ENCODE measurements at places on chromosomes 2 and 18. TPM values are rescaled to one million over a fixed set of nuclear protein-coding genes. Genes with fewer than 3 reads are reported as not detected.

DNA sequence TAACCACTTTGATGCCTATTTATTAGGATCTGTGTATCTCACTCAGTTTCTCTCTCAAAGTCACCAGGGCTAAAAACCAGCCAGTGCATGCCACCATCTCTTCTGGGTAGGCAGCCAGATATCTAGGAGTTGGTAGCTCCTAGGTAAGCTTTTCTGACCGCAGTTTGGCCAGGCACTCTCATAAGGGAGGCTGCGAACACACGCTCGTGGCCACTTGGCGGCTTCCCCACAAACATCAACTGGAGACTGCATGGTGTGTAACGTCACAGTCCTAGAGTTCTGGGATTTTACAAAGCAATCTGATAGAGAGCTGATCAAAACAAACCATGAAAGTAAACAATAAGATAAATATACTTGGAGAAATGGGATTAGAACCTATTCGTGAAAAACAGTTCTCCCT lies 424.3 kb upstream of the ACVR2A start:
- DNase-seq = no peak

GRCh38 chr2:18518116-18519111 lies 42.0 kb downstream of the RDH14 start:
- DNase-seq = no peak

DNA sequence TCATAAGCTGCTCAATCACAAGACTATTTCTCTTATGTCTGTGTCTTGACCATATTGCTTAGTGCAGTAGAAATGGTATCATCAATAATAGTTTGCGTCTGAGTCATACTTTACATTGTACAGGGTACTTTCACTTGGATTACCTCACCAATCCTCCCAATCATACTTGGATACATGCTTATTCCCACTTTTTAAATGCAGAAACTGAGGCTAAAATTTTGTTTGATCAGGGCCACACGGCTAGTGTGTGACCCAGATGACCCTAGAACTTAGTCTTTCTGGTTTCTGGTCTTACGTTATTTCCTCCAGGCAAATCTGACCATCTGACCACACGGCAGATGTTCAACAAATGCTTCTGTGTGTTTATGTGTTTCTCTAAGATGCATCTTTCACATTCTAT lies 23.8 kb upstream of the CCL20 start:
- no peak for DNase-seq

DNA sequence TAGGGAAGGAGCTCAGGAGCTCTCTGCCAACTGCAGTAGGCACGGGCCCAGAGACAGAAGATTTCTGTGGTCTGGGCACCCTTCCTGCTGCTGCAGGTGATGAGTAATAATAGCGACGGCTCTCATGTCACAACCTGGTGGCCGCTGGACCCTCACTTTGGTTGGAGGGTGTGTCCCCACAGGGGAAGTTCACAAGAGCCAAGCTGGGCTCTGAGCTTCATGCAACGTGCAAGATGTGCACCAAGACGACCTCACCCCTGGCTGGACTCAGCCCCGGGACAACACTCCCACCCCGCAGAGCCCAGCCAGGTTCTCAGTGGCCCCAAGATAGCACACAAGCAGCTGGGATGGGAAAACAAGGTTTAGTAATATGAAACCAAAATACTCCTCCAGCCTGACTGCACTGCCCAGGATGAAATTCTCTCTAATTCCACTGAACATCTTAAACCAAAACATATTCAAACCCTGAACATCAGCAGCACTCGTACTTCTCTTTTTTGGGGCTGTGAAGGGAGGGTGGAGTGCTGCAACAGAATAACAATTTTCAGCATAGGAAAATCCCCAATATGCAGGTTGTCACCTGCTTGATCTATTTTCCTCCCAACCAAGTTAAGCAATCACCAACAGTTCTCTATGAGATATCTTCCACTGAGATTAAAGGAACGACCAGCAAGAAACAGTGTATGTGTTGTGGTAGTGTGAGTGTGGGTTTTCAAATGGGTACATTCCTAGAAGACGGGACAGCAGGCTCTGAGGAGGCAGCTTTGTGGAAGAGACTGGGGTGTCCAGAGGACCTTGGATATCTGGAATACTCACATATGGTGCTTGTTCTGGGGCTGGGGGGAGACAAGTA lies 26.5 kb downstream of the BCL2 start:
- DNase-seq = no peak

- no peak for DNase-seq
Observed at GRCh38 chr18:56511996-56512395, 126.4 kb downstream of the TXNL1 start.

The GCG gene
- polyA plus RNA-seq = not detected

The POLE4 gene
- polyA plus RNA-seq = 104 TPM

The TNS1 gene
- not detected for polyA plus RNA-seq

The B3GNT7 gene
- polyA plus RNA-seq = not detected

All from naive thymus-derived CD4-positive, alpha-beta T cell (primary cell).